Activated CD8-positive, alpha-beta memory T cell treated with anti-CD3 and anti-CD28 coated beads for 1 hour (primary cell): ENCODE measurements at places on chromosomes 4 and X.

GRCh38 chr4:130814896-130815295 is 1718.9 kb downstream of the C4orf33 start:
- DNase-seq = no peak

- no peak for DNase-seq
Measured at GRCh38 chrX:33415459-33415858, 204.1 kb upstream of the DMD start.

- DNase-seq = no peak
Measured at GRCh38 chrX:115372152-115372551, 82.6 kb downstream of the LUZP4 start.

- DNase-seq = no peak
Measured at GRCh38 chr4:126251169-126251568, 936.4 kb downstream of the FAT4 start.

GRCh38 chr4:98510757-98511517 is 147.5 kb downstream of the TSPAN5 start:
- DNase-seq = no peak

- no peak for DNase-seq
Measured at GRCh38 chr4:142079959-142080358, 443.6 kb downstream of the IL15 start.

DNA sequence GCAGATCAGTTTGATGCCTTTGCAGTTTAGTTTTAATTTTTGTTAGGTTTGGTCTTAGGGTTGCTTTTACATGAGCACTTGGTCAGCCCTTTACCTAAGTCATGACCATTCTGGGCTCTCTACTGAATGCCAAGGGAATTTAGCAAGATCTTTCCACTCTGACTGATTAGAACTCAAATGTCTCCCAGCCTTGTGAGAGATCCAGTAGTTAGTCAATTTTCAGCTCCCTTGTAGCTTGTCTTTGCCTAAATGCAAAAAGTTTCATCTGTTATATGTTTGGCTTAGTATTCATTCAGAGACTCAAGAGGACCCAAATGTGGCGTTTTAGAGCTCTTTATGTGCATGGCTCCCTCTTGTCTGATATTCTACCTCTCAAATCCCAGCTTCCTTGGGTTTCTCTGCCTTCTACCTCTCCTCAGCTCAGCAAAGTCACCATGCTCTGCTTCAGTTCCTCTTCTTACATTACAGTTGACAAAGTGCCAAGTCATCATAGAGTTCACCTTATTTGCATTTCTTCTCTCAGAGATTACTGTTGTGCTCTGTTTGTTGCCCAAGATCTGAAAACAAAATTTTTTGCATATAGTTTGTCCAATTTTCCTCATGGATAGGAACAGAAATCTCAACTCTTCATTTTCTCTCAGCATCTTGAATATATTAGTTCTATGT is 17.5 kb upstream of the JAKMIP1 start:
- DNase-seq = no peak

GRCh38 chr4:97215409-97215941 is 927.8 kb downstream of the STPG2 start:
- no peak for DNase-seq

GRCh38 chr4:3677748-3678070 is 88.5 kb upstream of the ADRA2C start:
- no peak for DNase-seq

DNA sequence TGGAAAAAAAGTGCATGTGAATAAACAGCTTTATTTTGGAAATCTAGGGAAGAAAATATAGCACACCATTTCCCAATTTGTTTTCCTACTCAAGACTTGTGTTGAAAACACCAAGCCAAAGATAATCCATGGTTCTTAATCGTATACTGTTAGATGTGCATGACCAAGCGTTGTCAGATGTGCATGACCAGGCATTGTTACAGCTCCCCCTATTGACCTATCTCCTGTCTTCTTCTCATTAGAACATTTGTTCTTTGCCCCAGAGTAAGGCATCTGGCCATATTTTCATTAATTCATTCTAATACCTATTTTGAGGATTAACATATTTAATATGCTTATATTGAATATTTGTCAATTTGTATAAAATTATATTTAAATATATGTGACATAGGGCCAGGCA is 14.4 kb upstream of the VCX start:
- no peak for DNase-seq

- DNase-seq = no peak
Measured at GRCh38 chr4:17500574-17500973, 11.3 kb downstream of the QDPR start.

DNA sequence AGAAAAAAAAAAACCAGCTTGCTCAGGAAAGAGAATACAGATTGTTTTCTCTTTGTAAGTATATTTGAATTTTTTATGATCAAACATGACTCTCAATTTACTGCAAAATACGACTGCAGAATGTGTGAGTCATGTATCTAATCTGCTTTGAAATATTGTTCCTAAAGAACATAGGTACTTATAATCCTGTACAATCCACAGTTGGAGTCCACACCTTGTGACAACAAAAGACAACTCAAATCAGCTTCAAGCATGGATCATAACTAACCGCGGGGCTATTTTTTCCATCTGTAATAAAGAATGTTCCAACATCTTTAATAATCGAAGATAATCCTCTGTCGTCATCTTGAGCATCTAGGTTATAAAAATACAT is 77.8 kb upstream of the STIM2 start:
- no peak for DNase-seq

- DNase-seq = no peak
Measured at GRCh38 chr4:14943749-14944148, 58.5 kb upstream of the CPEB2 start.

GRCh38 chr4:30922625-30923024 is 202.5 kb downstream of the PCDH7 start:
- DNase-seq = no peak

DNA sequence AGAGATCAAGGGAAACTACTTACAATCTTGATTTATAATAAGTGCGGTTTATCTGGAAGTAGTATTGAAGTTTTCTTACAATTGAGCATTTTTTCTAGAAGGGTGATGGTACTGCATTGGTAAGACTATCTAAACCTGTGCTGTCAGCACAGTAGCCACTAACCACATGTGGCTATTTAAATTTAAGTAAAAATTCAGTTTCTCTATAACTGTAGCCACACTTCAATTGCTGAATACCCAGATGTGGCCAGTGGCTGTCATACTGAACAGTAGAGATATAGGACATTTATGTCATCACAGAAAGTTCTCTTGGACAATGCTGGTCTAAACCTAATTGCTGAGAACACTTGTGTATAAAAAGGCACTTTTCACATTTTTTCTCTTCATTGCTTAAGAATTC is 222.7 kb downstream of the CBR4 start:
- no peak for DNase-seq

DNA sequence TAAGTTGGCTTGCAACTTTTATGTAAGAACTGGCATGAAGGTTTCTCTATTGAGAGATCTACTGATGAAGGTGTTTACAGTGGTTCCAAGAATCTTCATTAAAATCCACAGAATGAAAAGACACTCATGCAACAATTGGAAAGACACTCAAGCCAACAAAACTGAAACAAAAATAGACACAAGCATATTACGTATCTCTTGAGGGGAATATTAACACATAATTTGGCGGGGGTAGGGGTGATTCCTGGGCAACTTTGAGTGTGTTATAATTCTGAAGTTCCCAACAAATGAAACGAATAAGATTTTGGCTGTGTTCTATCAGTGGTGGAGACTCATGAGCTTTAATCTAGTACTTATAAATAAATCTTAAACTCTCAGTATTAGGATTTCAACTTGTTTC is 75.1 kb downstream of the SPATA18 start:
- no peak for DNase-seq

- DNase-seq = no peak
Measured at GRCh38 chrX:69121321-69122000, 43.8 kb downstream of the PJA1 start.

DNA sequence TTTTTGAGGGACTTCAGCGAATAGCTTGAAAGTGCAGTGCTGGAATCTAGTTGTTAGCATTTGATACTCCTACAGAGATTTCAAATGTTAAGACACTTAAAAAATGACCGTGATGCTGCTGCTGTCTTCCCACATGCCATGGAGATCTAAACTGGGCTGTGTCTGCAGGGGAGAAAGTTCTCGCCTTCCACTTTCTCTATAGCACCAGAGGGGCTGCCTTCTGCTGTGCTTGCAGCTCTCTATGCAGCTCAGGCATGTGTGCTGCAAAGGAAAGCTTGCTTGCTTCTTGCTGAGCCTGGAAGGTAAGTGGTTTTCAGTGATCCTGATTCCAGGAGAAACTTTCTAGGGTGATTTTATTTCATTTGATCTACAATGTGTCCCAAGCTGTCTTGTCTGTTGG is 137.8 kb downstream of the SOWAHB start:
- no peak for DNase-seq

DNA sequence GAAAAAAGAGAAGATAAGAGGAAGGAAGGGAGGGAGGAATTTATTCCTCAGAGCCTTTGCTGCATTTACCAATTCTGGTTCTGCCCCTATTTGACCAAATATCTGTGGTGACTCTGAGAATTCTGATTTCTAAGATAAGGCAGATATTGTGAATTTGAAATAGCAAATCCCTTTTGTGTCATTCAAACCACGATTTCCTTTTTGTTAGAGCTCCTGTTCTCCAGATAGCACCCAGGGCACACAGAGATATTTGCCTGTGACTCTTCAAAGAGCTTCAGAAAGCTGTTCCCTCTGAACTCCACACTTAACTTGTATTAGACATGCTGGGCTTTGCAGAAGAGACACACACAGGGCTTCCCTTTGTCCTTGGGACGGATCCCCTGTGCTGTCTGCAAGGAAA is 272.2 kb downstream of the DHRSX start:
- no peak for DNase-seq

GRCh38 chr4:163353054-163353453 is 9.4 kb downstream of the NPY5R start:
- no peak for DNase-seq

DNA sequence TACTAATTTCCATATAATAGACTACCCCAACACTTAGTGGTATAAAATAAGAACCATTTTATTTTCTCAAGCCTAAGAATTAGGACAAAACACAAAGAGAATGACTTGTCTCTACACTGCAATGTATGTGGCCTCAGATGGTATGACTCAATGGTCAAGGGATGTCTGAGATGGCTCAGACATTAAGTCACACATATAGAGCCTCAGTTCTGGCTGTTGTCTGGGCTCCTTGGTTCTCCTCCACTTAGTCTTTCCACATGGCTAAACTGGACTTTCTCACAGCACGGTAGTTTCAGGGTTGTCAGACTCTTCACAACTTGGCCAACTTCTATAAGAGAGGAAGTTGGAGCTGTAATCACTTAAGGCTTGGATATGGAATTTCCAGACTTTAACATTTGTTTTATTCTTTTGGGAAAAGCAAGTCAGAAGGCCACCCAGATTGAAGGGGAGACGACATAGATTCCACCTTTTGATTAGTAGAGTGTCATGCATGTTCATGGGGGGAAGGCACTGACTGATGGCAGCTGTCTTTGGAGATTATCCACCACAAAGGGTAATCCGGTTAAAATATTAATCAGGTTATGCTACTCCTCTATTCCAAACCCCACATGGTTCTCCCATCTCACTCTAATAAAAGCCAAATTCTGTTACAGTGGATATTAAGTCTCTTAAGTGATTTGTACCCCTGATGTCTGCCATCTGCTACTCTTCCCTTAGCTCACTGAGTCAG is 9.4 kb downstream of the IL15 start:
- no peak for DNase-seq

GRCh38 chrX:68650491-68650890 is 3.0 kb downstream of the STARD8 start:
- DNase-seq = no peak

- DNase-seq = no peak
Measured at GRCh38 chr4:80255329-80256095, 11.0 kb upstream of the FGF5 start.

DNA sequence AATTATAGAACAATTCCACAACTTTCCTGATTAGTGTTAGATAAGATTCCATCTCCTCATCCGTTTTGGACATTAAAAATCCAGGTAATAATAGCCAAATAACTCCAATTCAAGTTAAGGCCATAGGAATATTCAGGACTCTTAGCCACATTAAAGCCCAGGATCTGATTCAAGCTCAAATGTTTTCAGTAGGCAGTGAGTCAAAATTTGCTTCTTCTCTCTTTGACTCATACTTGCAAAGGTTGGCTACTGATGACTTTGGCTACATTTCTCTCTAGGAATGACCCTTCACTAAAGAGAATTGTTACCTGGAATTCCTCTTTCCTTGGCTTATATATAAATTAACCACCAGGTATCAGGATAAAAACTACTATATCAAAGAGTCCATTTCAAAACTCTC is 354.9 kb upstream of the HS3ST1 start:
- DNase-seq = no peak

DNA sequence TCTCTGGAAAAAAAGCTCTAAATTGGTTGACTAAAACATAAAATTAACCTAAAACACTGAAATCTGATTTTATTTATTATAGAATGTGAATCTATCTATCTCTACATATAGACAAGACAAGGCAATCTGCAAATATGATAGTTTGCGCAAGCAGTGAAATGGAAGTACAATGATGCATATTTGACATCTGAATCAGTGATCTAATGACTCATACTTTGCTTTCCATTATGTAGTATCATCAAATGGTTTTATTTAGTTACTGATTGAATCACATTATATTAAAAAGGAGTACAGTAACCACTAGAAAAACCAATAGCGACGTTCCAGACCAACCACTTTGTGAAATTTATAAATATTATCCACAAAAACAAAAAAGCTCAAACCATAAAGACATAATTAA is 1969.3 kb downstream of the PCDH7 start:
- DNase-seq = no peak

DNA sequence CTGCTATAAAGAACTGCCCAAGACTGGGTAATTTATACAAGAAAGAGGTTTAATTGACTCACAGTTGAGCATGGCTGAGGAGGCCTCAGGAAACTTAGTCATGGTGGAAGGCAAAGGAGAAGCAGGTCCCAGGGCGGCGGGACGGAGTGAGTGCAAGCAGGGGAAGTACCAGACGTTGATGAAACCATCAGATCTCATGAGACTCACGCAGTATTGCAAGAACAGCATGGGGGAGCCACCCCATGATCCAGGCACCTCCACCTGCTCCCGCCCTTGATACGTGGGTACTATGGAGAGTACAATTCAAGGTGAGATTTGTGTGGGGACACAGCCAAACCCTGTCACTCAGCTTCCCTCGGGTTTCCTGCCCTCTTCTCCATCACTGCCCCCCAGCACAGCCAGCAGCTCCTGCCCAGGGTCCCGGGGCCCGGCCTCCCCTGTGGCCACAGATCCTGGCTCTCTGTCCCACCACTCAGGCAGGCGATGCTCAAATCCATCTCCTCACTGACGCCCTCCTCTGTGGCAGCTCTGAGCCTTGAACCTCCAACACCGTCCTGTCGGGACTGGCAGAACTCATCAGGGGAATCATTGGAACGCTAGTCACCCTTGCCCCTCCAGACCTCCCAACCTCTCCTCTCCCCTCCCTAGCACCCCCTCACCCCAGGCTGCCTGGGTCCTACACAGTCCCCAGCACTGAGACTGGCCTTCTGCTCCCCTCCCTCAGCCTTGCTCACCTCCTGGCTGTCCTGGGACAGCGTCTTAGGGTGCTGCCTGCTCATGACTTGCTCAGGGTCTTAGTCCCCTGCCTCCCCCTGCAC is 37.6 kb downstream of the FGFRL1 start:
- no peak for DNase-seq

GRCh38 chr4:170497689-170498088 is 407.9 kb upstream of the AADAT start:
- DNase-seq = no peak
